ENCODE measurements at places on chromosomes 12 and 14.

GRCh38 chr12:124756760-124757159 lies 106.9 kb downstream of the SCARB1 start:
- DNase-seq: no peak

DNA sequence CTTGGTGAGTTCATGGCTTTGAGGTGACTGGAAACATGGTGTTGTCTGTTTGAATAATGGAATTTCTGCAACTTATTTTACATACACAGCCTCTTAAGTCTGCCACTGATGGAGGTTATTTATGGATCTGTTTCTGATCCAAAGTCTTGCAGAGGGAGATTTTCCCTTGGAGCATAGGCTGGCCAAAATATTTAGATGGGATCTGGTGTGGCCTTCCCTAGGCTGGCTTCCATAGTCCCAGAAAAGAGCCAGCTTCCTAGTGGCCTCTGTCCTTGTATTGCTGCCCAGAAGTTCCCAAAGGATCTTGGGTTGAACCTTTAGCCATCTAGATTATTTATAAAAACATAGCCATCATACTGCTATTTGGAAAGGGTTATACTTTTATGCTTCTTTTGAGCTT lies 491.1 kb upstream of the RGS6 start:
- no peak for DNase-seq

DNA sequence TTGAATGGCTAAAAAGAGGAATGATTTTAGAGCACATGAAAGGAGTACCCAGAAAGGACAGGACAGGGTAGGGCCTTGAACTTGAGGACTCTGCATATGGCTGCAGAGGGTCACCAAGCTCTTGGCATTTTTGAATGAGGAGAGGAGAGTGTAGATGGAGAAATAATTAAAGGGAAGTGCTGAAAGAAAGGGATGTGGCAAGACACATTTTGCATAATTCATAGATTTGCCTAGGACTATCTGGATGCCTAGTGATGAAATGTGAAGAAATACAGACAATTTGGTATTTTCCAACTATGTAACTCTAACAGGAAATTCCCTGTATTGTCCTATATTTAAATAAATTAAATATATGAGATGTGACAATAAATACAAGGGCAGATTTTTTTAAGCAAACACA lies 27.5 kb upstream of the MDM1 start:
- no peak for DNase-seq

- no peak for DNase-seq
Measured at GRCh38 chr14:26067341-26067740, 530.5 kb downstream of the NOVA1 start.

DNA sequence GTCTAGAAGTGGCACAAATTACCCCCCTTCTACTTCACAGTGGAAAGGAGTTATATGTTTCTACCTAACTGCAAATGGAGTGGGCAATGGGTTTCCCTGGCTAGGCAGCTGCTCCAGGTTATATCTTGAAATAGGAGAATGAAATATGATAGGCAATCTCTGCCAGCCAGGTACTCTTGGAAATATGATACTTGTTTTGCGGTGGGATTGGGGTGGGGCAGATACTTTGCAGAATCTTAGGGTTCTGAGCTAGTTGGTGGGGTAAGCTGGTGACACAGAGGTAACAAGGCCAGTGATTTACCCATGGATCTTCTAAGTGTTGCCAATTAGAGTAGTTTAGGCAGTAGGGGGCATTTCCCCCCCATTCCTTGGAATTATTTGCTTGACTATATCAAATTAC lies 140.1 kb downstream of the ATP23 start:
- DNase-seq: peak; percentile 3

- DNase-seq: no peak
Measured at GRCh38 chr14:105863296-105864108, 337.1 kb downstream of the TMEM121 start.

DNA sequence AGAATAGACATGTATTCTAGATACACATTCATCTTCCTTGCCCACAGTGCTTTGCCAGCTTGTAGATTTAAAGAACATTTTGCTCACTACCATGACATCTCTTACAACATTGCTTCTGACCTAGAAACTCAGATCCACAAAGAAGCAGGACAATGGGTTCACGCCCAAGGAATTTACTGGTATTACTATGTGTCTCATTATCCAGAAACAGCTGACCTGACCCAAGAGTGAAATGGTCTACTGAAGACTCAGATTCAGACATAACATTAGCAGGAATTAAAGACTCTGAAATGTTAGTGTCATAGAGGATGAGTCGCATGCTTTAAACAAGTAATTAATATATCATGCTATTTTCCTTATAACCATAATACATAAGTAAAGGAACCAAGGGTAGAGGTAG lies 731.4 kb downstream of the GALC start:
- no peak for DNase-seq

- DNase-seq: no peak
Measured at GRCh38 chr12:32681272-32681671, 2.2 kb downstream of the DNM1L start.

- DNase-seq: no peak
Measured at GRCh38 chr14:22952418-22952817, 4.5 kb downstream of the HAUS4 start.

GRCh38 chr12:51413149-51413548 lies 11.5 kb upstream of the SLC4A8 start:
- no peak for DNase-seq

- no peak for DNase-seq
Measured at GRCh38 chr14:70648346-70648745, 6.6 kb downstream of the TTC9 start.

All from DMS 273 treated with DMSO at 0.1 percent for 48 hours (cell line).